Hair follicular keratinocyte (primary cell): ENCODE measurements at places on chromosomes 1 and 21. TPM values are rescaled to one million over a fixed set of nuclear protein-coding genes. Genes with fewer than 3 reads are reported as not detected.

Gene TNFRSF18
- total RNA-seq, result not detected in 2 replicates

Gene CRYAA
- total RNA-seq, result not detected in 2 replicates

Gene KIAA1614
- 1.3 and 3.4 TPM in 2 replicates for total RNA-seq

Gene S100A12
- total RNA-seq, result 0.49 and 1.7 TPM in 2 replicates
